ENCODE measurements at places on chromosomes 4 and X.

DNA sequence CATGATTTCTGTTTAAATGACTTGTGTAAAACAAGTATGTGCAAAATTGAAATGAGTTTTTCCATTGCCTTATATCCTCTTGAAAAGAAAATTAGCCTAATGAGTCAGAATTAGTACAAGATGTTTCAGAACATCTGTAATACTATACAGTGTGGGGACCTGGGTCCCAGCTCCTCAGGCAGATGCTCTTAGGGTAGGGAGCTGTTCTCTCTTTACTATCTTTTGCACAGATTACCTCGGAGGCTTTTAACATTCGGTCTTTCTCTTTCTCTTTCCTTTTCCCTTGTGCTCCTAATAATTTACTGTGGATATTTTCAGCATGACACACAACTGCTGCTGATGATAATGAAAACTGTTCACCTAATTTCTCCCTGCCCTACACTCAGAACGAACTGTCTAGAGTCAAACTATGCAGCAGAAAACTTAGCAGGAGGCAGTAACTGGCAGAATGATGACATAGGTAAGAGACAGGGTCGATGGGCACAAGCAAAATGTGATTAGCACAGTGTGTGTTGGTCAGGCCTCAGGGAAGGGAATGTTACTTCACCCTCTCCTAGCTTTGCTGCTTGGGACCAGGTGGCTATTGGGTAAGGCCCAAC, 455.3 kb downstream of the PDHA2 start:
- no peak for DNase-seq

DNA sequence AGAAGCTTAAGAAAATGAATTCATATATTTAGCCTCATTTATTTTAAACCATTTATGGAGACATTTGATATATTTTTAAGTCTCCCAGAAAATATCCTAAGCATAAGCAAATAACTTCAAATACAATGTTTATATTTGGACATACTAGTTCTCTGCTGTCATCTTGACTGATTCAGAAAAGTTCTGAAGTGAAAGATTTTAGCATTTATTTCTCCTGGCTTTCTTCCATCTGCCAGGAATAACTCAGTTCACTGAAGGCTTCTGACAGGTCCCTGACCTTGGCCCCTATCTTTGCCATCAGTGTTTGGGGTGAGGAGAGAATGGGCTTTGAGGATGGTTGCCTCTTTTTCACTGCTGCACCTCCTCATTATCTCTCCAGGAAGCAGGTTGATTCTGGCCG, 115.7 kb downstream of the SLIT2 start:
- DNase-seq: no peak

DNA sequence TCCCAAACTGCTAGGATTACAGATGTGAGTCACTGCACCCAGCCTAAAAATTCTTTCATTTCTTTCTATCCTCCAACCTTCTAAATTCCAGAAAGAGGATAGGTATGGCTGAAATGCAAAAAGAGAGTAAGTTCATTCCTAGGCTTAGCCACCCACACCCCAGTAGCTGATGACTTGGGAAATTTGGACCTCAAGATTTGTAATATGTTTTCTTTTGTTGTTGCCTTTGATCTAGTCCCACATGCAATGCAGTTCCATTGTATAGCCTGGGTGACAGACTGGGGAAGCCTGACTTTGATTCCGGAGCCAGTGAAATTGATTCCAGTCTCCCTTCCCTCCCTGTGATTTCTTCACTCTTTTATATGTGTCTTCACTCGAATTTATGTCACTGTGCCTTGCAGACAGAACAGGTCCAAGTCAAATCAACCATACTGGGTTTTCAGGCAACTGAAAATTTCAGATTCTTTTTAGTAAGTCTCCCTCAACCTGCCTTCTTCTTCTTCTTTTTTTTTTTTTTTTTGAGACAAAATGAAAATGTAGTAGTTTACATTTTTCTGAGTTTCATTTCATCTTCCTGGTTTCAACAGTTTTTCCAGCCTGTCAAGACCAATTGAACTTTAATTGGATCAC, 176.2 kb upstream of the RBPJ start:
- DNase-seq: no peak

DNA sequence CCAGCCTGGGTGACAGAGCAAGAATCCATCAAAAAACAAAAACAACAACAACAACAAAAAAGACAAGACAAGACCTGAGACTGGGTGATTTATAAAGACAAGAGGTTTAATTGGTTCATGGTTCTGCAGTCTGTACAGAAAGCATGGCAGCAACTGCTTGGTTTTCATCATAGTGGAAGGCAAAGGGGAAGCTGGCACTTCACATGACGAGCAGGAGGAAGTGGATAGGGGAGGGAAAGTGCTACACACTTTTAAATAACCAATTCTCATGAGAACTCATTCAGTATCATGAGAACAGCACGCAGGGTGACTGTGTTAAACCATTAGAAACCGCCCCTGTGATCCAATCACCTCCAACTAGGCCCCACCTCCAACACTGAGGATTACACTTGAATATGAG, 28.4 kb upstream of the SLC10A7 start:
- DNase-seq: no peak

DNA sequence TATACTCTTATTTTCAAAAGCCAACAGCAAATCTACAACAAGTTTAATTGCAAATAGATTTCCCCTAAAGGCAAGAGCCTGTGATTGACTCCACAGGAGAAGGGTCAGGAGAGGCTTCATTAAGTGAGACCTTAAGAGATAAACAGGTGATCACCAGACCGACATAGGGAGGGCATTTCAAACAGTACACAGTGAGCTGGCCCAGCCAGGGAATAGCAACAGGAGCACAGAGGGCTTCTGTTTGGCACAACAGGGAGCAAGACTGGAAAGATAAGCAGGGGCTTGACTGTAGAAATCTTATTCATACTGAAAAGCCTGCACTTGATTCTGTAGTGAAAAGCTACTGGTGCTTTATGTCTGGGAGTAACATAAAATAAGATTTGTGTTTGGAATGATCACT, 3.9 kb downstream of the RUFY3 start:
- no peak for DNase-seq

GRCh38 chrX:110989447-110989846, 106.5 kb upstream of the PAK3 start:
- DNase-seq: no peak

DNA sequence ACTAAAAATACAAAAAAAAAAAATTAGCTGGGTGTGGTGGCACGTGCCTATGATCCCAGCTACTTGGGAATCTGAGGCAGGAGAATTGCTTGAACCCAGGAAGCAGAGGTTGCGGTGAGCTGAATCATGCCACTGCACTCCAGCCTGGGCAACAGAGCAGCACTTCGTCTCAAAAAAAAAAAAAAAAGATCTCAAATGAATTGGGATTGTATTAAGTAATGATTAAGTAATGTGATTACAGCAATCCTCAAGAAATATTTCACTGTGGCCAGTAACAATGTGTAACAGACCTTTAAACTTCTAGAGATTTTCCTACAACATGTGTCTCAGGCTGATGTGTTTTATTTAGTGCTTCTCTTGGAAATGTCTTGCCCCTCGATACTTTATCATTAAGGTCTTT, 46.8 kb downstream of the PKD2 start:
- DNase-seq: no peak

DNA sequence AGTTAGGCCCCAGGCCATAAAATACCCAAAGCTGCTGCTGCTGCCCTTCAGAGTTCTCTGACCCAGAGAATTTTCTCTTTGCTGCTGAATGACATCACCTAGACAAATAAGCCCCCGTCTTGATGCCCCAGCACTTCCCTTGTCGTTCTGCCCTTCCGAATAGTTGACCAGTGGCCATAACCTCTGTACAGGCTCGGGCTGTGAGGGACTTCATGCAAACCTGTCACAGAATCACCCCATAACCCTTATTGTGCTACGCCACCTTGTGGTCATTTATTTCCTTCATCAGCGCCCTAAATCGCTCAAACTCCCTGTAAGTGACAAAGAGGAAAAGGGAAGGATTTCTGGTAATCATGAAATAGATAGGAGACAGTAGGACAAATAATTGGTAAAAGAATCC, 18.8 kb downstream of the SPACA5 start:
- peak; percentile 26 for DNase-seq

- DNase-seq: no peak
Measured at GRCh38 chr4:105436414-105436813, 37.4 kb downstream of the PPA2 start.

DNA sequence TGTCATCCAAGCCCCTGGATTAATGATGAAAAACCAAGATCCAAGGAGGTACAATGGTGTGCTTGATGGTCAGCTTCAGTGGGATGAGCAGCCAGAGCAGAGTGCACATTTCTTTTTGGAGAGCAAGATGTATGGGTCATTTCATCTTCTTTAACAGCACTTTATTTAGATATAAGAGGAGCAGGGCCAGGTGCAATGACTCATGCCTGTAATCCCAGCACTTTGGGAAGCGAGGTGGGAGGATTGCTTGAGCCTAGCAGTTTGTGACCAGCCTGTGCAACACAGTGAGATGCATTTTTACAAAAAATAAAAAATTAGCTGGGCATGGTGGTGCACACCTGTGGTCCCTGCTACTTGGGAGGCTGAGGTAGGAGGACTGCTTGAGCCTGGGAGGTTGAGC, 45.3 kb upstream of the MAP3K15 start:
- no peak for DNase-seq

DNA sequence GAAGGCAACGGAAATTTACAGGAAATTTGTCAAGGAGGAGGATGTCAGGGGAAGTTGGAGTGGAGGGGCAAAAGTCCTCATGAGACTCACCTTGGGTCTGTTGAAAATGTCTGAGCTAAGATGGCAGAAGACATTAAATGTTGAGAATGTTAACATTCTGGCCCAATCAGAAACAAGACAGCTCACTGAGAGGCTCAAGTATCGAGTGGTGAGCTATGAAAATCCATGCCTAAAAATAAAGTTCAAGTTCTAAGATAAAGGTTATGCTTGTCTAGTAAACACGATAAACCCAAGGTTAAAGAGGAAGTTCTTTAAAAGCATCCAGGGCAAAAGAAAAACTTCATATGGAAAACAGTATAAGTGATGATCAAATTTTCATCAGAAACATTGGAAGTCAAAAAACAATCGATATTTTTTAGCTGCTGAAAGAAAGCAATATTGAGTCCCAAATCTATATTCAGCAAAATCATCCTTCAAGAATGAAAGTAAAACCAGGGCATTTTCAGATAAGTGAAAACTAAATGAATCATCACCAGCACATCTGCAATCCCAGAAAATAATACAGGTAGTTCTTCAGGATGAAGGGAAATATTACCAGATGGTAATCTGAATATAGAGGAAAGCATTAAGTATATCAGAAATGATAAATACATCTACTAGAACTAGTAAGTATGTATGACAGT, 462.4 kb downstream of the TLL1 start:
- no peak for DNase-seq

GRCh38 chr4:54727346-54727745, 69.6 kb downstream of the KIT start:
- DNase-seq: no peak

DNA sequence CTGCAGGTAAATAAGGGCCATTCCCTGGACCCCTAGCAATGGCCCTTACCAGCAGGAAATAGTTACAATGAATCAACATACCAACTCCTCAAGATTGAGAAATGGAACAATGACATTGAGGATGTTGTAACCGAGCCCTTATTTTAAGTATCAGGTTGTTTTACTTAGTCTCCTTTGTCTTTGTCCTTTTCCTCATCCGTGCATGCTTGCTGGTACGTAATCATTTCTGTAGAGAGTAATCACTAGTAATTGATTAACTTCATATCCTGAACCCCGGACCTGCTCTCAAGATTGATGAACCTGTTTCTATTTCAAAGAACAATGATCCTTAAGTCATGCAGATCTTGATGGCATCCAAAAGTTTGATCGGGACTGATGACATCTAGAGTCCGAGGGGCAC, 98.6 kb upstream of the LANCL3 start:
- DNase-seq: no peak

- DNase-seq: no peak
Measured at GRCh38 chrX:39886282-39886681, 211.5 kb downstream of the BCOR start.

GRCh38 chr4:82851885-82852750, 38.8 kb downstream of the SEC31A start:
- DNase-seq: no peak

- DNase-seq: no peak
Measured at GRCh38 chr4:87103086-87103485, 117.3 kb downstream of the KLHL8 start.

- no peak for DNase-seq
Measured at GRCh38 chr4:8278421-8279287, 9.1 kb downstream of the HTRA3 start.

- DNase-seq: no peak
Measured at GRCh38 chrX:136659174-136659573, 11.2 kb downstream of the CD40LG start.

- DNase-seq: peak; percentile 35
Measured at GRCh38 chrX:16436348-16437188, 213.4 kb upstream of the S100G start.

DNA sequence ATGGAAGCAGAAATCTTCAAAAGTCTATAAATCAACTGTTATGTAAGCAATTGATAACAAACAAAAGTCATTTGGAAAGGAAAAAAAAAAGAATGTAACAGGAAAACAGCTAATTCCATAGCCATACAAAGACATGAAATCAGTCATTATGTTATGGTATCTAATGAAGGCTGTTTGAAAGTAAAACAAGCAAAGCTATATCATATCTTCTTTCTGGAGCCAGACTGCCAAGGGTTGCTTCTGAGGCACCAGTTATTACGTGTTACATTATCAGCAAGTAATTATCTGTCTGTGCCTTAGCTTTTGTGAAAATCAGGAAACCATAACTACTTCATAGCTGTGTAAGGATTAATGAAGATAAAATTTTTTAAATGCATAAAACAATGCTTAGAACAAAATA, 480.2 kb downstream of the FAT4 start:
- DNase-seq: no peak

DNA sequence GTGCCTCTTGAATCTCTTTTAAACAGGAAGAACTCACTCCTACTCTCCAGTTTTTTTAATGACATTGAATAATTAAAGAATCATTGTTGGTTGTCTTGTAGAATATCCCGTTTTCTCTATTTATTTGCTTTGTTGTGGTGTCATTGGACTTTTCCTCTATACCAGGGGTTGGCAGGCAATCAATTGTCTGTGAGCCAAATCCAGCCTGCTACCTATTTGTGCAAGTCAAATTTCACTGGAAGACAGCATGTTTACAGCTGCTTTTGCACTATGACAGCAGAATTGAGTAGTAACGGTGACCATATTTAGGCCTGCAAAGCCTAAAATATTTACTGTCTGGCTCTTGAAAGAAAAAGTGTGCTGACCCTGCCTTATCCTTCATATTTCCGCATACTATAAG, 34.8 kb downstream of the POLA1 start:
- no peak for DNase-seq

- DNase-seq: no peak
Measured at GRCh38 chr4:20420916-20421602, 169.4 kb downstream of the SLIT2 start.

- no peak for DNase-seq
Measured at GRCh38 chrX:44744799-44745198, 99.0 kb upstream of the DUSP21 start.

DNA sequence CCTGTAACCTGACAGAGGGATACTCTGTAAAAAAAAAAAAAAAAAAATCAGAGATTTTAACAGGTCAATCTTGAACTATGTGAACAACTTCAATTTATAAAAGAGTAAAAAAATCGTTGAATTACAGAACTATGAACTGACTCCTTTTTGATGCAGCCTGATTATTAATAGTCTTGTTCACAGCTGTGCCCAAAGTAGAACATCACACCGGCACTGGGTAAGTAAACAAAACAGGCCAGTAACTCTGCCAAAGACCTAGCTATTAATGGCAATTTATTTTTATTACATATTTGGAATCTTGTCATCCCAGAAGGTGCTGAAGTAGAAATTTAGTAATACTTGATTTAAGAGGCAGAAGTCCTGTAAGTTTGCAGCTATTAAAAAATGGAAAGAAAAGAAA, 31.4 kb downstream of the CPE start:
- DNase-seq: no peak

Data from hippocampal formation (tissue), 2 donors.